AG09309 (cell line): ENCODE measurements at places on chromosomes 3 and 15.
A peak's percentile ranks its signal among the peaks of the same experiment; 100 is the strongest.

DNA sequence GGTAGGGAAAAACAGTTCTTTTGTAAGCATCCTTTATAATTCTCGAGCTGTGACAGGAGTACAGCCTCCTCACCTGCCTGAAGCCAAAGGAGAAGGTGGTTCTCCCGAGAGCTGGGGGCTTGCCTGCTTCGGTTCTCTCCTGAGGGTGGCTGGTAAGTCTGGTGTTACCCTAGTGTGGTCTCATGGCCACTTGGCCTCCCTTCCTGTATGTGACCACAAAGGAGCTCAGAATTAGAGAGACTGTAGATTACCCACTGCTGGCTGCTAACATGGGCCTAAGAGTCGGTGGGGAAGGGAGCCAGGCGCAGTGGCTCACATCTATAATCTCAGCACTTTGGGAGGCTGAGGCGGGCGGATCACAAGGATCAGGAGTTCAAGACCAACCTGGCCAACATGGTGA, 12.6 kb downstream of the PDHB start:
- no peak for DNase-seq

DNA sequence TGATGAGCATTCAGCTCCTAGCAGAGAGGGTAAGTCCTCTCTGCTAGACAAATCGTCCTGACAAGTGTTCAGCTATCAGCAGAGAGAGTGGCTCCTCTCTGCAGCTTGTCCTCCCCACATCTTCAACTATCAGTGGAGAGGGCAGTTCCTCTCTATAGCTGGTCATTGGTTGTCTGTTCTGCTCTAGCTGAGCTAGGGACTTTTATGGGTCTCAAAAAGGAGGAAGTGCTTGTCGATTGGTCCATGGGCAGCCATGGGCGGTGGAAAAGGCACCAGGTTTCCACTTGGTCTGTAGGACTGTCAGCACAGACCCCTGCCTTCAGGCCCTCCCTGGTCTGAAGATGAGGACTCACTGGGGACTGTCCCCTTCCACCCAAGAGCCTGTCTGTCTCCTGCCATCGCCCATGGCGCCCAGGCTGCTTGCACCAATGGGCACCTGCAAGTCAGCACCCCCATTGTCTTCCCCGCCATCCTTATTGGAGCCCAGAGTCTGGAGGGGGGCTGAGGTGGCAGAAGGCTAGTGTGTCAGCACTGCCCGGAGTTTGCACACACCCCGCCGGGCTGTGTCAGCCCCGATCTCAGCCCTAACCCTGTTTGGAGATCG, 264.7 kb downstream of the ZBBX start:
- no peak for DNase-seq

- no peak for DNase-seq
Measured at GRCh38 chr3:100740207-100740606, 30.9 kb downstream of the TFG start.

DNA sequence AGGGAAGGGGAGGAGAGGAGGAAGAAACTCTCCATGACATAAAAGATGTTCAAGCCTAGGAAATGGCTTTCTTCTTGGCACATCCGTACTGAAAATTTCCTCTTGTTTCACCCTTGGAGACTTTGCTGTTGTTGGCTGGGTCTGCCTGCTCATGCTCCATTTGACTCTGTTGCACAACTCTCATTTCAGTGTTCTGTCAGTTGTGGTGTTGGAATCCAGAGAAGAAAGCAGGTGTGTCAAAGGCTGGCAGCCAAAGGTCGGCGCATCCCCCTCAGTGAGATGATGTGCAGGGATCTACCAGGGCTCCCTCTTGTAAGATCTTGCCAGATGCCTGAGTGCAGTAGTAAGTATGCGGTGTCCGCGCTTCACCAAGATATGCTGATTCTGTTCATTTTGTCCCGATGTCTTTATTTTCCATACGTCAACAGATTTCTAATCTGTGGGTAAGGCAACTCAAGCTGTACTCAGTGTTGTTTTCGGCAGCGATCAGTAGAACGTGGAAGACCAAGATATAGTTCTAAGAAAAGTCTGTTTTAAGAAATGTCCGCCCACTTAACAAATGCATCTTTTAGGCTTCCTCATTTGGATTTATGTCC, 265.2 kb upstream of the GOLGA6L4 start:
- no peak for DNase-seq

DNA sequence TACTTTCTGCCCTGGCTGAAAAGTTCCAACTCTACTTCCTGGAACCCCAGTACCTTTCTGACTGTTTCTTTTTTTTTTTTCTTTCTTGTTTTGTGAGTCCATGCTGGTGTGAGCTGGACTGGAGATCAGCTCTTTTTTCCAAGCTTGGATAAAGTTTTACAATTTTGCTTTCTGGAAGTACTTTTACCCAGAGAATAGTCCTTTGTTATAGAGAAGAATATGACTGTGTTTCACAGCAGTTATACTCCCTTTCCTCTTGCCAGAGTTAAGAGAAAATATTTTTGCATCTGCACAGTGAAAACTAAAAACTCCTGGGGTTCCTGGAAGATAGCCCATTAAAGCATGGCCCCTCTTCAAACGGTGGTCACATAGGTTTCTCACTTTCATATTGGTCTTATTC, 1100.6 kb downstream of the OTOL1 start:
- DNase-seq = no peak

DNA sequence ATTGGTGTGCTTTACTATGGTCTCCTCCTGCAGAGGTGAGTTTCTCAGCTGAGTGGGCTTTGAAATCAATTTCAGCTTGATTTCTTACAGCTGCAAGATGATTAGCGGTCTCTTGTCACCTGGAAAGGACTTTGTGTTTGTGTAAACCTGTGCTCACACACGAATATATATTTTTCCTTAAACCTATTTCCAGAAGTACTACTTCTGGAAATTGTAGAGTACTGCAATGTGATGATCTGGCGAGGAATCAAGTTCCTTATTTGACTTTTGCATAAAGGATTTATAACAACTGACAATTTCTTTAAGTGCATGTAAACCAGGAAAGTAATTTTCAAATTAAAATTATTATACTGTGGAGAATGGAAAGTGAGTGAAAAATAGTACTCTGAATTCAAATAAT, 2.1 kb downstream of the MCTP2 start:
- no peak for DNase-seq

DNA sequence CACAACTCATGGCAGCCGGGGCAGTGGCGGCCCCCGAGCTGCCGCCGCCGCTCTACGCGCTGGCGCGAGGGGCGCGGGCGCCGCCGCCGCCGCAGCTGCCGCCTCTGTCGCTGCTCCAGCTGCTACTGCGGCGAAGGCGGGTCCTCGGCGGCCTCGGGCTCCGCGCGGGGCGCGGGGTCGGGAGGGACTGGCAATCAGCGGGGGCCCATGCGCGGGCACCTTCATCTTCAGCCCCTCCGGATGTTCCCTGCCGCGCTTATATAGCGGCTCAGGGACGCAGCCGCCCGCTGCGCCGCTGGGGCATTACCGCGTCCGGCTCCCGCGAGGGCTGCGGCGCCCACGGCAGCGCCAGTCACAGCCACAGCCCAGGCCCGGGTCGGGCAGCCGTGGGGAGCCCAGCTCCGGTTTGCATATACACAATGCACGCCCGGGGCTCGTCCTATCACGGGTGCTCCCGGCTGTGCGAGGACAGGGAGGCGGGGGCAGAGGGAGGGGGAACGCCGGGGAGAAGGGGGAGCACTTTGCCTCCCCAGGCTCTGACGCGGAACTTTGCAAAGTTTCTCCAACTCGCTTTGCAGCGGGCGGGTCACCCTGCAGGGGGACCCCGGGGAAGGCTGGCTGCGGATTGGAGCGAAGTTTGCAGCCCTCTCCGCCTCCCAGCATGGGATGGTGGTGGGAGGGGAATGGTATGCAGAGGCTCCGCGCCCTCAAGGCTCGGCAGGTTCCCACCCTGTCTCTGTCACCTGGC, at the start of gene VGLL3:
Gene VGLL3 (minus strand): TSS at position 416 of the 748 bp plus-strand sequence. CDS start 406 bp downstream, at position 10.
- DNase-seq = no peak

- DNase-seq = no peak
Measured at GRCh38 chr3:28502397-28502937, 153.8 kb upstream of the AZI2 start.

DNA sequence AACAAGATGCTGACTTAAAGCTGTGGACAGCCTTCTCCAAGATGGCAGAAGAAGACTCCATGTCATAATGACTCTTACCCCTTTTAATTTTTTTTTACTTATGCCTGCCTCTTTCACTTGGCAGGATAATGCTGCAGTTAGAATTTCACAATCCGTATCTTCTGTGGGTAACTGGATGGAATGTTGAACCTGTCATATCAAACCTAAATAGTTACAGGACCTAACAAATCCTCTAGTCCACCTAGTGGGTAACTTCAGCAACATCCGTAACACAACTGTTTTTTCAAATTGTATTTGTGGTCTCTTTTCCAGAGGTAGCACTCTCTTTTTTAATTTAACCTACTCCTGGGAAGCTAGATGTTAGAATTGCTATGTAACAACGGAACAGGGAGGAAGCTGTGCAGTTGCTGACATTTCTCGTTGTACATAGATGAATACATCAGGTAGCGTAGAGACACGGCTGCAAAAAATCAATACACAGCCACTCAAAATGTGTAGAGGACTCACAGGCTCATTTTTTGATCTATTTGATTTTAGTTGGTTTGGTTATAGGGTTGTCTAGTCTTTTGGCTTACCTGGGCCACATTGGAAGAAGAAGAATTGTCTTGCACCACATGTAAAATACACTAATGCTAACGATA, 43.9 kb upstream of the TRPM1 start:
- DNase-seq = peak; percentile 24

- DNase-seq = no peak
Measured at GRCh38 chr3:59237121-59237520, 187.3 kb upstream of the CFAP20DC start.

- DNase-seq = no peak
Measured at GRCh38 chr3:112460519-112461195, 38.6 kb downstream of the BTLA start.

DNA sequence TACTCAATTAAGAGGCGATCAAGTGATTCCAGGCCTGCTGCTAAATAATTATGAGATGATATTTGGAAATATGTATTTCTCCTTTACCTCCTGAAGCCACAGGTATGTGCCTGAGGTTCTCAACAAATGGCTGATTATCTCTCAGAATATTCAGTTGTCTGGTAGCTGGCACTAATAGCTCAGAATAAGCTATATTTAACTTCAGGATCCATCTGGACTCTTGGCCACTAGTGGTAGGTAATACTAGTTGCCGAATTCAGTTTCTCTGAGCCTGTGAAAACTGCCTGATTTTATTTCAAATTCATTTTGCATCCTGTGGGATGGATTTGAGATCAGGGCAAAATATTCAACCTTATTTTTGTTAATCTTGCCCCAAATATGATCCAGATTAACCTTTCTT, 499.0 kb downstream of the DIPK2A start:
- no peak for DNase-seq

DNA sequence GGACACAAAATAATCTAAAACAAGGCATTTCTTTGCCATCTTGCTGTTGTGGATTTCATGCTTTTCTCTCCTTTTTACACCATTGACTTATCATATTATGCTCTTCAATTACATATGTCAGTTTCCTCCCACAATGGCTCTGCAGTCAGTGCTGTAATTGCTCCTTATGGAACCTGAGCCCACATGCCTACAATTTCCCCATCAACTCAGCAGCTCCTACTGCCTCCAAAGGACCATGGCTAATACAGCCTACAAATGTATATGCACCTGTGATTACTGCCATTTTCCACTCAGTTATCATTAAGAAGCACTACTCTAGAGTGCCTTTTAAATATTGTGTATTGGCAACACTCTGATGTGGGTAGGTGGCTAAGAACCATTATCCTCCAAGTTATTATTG, 30.8 kb downstream of the RTP4 start:
- no peak for DNase-seq

GRCh38 chr3:123739754-123740153, 144.4 kb downstream of the MYLK start:
- no peak for DNase-seq

GRCh38 chr3:194686816-194687637, 1.3 kb downstream of the FAM43A start:
- DNase-seq = no peak

GRCh38 chr3:102444101-102444500, 9.3 kb downstream of the ZPLD1 start:
- DNase-seq = peak; percentile 17
